ENCODE measurements at places on chromosomes 11 and 22.

DNA sequence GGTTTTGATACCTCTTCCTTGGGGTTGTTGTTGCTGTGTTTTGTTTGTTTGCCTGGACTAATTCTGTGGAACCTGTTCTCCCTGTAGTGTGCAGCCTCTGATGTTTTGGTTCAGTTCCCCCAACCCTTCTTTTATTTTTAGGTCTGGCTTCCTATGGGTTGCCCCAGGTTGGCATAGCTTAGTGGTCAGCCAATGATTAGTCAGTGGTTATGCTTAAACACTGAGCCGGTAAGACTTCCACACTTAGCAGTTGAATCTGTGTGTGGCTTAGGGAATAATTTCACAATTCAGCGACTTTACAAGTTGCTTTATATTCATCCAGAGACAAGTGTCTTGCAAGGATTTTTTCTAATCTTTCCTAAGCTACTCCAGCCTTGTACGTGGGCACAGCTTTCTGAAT is 78.6 kb upstream of the CLPB start:
- no peak for DNase-seq

GRCh38 chr22:49935561-49935960 is 17.1 kb downstream of the CRELD2 start:
- no peak for DNase-seq

GRCh38 chr22:36629320-36629719 is 74.2 kb downstream of the CACNG2 start:
- no peak for DNase-seq

DNA sequence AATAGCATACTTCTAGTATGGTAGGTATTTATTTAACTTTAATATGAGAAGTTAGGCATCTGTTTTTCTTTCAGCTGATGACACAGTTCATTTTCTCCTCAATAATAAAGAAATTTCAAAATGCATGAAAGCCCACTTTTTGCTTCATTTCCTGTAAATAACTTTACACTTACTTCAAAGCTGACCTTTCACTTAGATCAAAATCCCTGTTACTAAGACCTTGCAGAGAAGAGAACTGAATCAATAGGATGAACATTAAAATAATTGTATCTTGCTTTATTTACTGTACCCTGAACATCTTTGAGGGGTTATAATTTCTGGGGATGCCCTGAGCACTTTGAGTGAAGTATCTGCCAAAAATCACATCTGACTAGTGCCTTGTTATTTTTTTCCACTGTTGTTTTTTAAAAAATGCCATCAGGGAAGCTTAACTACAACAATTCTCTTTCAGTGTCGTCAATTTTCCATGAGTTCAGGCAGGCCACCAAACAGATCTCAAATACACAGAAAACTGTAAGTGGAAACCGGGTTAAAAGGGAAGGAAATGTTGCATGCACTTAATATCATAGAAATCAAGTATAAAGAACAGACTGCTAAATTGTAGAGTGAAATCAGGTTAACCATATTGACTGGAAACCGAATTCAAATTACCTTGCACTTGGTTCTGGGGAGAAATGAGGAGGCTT is 206.2 kb downstream of the MAML2 start:
- no peak for DNase-seq

DNA sequence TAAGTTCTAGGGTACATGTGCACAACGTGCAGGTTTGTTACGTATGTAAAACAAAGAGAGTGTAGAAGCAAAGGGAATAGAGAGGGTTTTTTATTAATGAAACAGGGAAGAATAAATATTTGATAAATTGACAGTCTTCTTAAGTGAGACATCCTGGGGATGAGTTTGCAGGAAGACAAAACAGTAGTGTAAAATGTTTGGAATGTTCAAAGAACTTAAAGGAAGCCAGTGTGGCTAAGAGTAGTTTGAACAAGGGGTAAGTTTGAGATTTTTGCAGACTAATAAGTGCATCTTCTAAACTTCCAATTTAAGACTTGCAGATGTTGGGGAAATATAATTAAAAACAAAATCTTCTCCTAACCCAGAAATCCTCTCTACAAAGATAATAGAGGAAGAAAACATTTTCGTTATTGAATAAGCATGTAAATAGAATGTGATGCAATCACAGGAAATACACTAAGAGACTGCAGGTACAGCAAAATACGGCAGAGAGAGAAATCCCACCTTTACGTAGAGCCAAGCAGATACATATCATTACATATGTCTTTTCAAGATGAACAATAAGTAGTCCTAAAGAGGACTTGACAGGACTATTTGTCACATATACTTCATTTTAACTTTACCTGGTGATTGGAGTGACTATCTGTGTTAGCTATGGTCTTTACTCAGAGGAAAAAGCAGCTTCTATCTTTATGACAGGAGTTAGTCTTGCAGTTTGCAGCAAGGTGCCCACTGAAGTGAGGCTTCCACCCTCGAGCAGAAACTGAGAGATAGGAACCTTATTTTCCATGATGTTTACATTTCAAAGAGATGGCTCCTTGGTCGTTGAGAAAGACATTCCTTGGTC is 402.1 kb downstream of the CNTN5 start:
- no peak for DNase-seq

GRCh38 chr11:7246179-7246578 is 5.5 kb upstream of the SYT9 start:
- DNase-seq = no peak

DNA sequence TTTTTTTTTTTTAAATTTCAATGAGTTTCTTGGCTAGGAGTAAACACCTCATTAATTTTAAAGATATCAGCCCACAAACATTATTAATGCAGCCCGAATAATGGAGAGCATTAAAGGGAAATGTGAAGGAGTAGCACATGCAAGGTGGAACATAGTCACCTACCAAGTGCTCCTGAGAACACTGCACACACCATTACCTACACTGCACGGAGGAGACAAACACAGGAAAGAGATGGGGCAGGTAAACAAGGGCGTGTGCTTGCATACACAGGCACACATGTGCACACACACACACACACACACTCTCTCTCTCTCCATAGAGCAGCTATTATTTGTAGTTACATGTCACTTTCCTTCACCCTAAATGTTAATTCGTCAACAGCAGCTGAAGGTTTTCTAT is 30.2 kb downstream of the HTR3B start:
- no peak for DNase-seq

- no peak for DNase-seq
These were observed 5.8 kb downstream of the ARHGAP1 start for GRCh38 chr11:46694607-46695006.

DNA sequence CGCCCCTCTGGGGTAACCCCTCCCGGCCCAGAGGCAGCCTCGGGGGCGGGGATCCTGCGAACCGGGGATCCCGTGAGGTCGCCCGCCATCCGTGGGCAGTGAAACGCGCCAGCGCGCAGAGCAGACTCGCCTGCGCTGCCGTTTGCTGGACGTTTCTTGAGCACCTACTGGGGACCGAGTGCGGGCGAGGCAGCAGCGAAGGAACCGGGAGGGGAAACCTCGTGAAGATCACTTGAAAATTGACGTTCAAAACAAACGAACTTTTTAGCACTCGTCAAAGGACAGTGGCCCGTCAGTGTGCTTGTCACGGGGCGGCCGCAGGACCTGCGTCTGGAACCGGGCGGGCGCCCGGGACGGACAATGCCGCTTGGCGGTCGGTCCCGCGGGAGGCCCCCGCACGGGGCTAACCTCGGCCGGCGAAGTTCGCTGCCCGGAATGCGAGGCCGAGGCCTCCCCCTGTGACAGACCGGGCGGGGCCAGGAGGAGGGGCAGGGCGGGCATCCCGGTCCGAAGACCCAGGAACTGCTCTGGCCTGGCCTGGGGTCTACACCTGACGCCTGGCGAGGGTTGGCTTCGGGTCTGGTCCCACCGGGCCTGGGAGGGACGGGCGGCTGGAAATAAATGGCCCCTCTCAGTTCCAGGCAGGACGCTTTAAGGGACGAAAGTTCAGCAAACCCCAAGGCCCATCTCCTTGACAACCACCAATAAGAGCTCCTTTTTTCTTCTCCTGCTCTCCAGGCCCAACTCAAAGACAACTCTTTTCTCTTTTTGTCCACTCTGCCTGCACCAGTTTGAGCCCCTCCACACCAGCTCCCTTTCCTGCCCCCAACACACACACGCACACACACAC is 723 bp upstream of the SCUBE1 start:
- DNase-seq = no peak

DNA sequence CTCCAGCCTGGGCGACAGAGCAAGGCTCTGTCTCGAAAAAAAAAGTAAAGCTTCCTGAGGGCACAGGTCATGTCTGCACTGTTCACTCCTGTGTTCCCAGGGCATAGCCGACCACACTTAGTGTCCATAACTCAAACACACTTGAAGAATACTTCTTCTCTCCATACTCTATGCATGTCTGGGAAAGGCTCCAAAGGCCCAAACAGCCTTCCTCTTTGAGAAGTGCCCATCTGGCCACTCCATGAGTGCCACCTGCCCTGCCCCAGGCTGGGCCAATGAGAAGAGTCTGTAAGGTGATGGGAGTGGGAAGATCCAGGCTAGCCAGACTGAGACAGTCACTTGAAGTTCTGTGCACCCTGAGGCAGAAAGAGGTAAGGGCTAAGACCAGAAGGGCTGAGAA is 24.7 kb downstream of the DGCR2 start:
- DNase-seq = no peak

- no peak for DNase-seq
These were observed 10.5 kb upstream of the MCHR1 start for GRCh38 chr22:40668611-40669411.

GRCh38 chr22:20384865-20385264 is 9.1 kb upstream of the ZNF74 start:
- DNase-seq = no peak

- no peak for DNase-seq
These were observed 431 bp downstream of the KMT2A start for GRCh38 chr11:118436639-118437207.

- DNase-seq = no peak
These were observed 39.4 kb upstream of the RTL6 start for GRCh38 chr22:44537467-44537866.

- DNase-seq = peak; percentile 97
These were observed at the start of gene CAT for GRCh38 chr11:34438529-34439507. TSS of gene CAT (plus strand) at chr11:34438934. CDS start at chr11:34439014, 80 bp downstream.

- DNase-seq = no peak
These were observed 234.2 kb downstream of the BRD1 start for GRCh38 chr22:49593509-49593908.

- no peak for DNase-seq
These were observed 29.5 kb downstream of the CHEK2 start for GRCh38 chr22:28711820-28712777.

DNA sequence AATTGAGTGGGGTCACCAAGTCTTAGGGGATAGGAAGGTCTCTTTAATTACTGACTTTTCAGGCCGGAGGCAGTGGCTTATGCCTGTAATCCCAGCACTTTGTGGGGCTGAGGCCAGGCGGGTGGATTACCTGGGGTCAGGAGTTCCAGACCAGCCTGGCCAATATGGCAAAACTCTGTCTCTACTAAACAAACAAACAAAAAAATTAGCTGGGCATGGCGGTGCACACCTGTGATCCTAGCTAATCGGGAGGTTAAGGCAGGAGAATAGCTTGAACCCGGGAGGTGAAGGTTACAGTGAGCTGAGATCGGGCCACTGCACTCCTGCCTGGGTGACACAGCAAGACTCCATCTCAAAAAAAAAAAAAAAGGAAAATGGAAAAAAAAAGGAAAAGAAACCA is 1.8 kb upstream of the FANCF start:
- DNase-seq = no peak

GRCh38 chr11:118670063-118670462 is 9.4 kb downstream of the TREH start:
- DNase-seq = no peak

- DNase-seq = no peak
These were observed 130.9 kb downstream of the BBOX1 start for GRCh38 chr11:27171376-27171958.

DNA sequence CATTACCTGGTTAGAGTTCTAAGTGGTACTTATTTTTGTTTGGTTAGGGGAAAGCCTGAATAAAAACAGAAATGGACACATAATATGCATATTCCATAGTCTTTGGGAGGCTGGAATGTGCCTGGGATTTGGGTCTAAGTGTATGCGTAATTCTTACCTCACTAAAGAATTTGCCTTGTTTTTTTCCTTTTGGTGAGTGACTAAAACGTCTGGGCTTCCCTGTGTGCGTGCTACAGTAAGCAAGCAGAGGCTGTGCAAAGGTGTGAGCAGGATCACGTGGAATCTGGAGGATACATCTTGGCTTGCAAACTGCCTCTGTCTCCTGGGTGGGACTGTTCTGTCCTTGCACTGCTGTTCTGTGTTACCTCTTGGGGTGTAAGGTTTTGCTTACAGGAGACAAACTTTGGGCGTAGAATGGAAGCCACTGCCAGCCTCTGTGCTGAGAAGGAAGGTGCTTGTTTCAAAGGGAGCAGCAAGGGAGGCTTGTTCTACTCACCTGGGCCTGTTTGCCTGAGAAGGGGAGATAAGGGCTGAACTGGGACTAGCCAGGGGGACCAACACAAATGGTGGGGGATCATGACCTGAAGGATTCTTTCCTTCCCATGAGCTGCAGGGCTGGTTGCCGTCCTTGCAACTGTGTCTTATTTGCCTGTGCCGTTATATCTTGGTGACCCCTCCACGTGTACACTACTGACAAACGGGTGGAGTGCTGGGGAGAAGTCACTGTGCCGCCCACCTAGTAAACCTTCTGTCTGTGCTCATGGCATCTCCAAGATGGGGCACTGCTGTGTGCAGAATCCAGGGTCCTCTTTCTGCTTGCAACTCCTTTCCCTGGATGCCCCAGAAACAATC is 4.5 kb downstream of the NEAT1 start:
- peak; percentile 82 for DNase-seq

GRCh38 chr11:82261367-82261766 is 472.3 kb downstream of the FAM181B start:
- DNase-seq = peak; percentile 20

DNA sequence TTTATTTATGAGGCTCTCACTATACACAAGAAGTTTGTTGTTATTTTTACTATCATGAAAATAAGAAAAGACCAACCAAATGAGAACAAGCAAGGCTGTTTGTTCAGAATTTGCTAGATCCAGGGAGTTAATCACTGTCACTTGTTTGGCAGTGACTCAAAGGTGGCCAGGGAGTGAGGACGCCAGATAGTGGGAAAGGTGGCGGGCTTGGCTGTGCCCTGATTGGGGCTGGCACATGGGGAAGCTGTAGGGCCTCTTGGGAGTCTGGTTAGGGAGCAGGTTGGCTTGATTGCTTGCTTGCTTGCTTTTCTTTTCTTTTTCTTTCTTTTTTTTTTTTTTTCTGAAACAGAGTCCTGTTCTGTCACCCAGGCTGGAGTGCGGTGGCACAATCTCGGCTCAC is 53.1 kb upstream of the SLC22A12 start:
- no peak for DNase-seq

GRCh38 chr11:119567688-119568582 is 145.0 kb upstream of the THY1 start:
- peak; percentile 66 for DNase-seq

- DNase-seq = no peak
These were observed 7.2 kb downstream of the GRK2 start for GRCh38 chr11:67273260-67273990.

DNA sequence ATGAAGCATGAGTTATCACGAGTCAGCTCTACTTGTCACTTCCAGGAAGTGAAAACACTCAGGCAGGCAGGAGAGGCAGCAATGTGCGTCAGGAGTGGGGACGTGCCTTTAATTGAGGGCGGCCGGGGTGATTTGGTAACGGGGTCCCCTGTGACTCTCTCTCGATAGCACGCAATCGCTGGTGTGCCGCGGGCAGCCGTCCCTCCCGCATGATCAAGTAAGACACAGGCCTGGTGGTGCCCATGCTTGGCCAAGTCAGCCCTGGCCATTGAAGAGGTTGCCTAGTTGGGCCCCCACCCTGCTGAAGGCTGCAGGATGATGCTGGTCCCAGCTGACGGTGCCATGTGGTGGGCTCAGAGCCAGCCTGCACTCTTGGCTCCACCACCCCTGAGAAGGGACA is 29.7 kb downstream of the CACNG2 start:
- DNase-seq = no peak

All from pons (tissue), 1 donor.